ENCODE measurements at places on chromosomes 1 and 21. TPM values are rescaled to one million over a fixed set of nuclear protein-coding genes. Genes with fewer than 3 reads are reported as not detected.

ZBTB40 gene
- polyA plus RNA-seq, result 12.0 TPM

ERG gene
- 18.8 TPM for polyA plus RNA-seq

DCDC2B gene
- polyA plus RNA-seq, result 0.17 TPM

OR2L2 gene
- polyA plus RNA-seq, result 0.07 TPM

PLPP3 gene
- 104 TPM for polyA plus RNA-seq

DNA sequence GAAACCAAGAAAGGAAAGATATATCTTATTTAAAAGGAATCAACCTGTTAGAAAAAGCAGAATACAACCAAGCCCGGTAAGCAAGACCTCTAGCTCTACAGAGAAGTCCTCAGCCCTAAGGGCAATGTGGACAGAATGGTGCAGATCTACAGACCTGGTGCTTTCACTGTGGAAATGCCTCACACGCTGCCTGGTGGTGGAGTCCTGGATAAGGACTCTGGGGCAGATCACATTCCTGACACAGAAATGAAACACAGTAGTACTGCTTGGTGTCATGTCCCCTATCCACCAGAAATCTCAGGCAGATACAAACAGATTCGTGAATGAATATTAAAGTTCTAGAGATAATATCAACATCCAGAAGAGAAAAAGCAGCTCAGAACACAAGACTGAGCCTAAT is 6.8 kb downstream of the CNN3 start:
- no peak for DNase-seq

- DNase-seq, result no peak
These were observed 185.4 kb downstream of the LMO4 start for GRCh38 chr1:87513966-87514660.

DNA sequence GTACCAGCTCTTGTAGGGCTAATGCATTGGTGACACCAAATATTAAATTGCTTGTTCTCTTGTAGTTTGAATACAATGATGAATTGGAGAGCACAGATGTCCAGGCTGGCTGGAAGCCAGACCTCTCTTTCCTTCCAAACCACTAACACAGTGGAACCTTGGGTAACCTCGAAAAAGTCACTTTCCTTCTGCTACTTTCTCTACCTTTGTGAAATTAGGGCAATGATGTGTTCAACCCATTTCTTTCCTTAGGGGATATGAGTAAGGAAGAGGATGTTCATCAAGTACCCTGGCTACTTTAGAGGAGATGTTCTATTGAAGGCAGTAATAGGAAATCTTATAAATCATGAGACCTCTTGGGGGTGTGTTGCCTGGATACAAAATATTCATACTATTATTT is 55.7 kb downstream of the XCL2 start:
- DNase-seq, result peak; percentile 83

DNA sequence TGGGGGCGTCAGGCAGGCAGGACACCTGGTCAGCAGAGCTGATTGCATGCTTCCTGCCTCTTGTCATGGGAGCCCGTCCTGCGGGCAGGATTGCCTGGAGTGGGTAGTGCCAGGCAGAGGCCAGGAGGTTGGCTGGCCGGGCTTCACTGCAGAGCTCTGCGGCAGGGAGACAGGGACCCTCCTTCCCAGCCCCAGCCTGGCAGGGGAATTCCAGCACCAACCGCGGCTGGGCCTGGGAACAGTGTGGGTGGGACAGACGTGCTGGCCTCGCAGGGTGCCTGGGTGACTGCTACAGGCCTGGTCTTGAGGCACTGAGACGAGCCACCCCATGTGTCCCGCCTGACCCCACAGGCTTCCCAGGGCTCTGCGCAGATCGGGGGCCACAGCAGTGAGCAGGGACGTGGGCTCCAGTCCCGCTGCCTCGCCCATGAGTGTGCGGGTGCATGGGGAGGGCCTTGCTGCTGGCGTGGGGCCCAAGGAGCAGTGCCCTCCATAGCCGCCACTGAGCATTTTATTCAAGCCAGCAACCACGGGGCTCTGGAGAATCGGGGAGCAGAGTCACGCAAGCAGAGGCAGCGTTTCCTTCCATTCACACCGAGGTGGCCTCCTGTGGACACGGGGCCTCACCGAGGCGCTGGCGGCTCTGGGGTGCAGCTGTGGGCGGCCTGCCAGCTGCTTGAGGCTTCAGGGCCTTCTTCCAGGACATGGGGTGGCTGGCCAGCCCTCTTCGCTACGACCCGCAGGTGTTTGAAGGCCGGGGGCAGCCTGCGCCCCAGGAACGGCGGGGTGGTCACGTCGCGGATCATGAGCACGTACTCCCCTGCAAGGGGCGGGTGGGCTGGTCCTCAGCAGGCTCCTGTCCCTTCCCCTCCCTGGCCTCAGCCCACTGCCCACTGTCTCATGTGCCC is 70.3 kb downstream of the MORN1 start:
- DNase-seq, result no peak

- no peak for DNase-seq
These were observed 16.4 kb upstream of the TARBP1 start for GRCh38 chr1:234495231-234495990.

GRCh38 chr1:202807926-202808757 is at the start of gene KDM5B:
Gene KDM5B, minus strand, starts transcription at chr1:202808421. Its CDS starts 116 bp downstream, at chr1:202808305.
- peak; percentile 88 for DNase-seq

DNA sequence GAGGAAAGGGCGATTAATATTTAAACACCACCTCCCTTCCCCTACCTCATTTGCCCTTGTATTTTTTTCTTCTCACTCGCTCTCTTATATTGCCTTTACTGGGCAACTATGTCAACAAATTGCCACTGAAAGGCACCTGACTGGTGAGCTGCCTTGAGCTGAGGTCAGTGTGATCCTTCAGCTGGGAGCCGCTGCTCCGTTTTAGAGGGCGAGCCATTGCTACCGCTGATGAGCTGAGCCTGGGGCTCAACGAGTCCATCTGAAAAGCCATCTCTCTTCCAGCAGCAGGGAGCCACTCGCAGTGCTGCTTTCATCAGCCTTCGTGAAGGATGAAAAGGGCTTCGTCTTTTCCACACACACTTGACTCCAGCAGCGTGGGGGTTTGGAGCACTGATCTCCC is 108.0 kb upstream of the KIF26B start:
- no peak for DNase-seq

DNA sequence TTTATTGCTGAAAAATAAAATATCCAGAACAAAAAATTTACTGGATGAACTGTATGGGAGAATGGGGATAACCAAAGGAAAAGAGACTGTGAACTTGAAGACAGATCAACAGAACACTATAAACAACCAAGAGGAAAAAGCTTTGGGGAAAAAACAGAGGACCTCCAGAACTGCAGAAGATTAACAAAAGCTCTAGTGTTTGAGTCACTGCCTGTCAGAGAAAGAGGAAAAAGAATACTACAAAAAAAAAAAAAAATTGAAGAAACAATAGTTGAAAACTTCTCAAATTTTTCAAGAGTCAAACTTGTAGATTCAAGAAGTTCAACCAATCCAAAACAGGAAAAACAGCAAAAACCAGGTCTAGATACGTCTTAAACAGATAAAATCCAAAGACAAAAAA is 44.3 kb downstream of the ARHGAP29 start:
- DNase-seq, result no peak

GRCh38 chr1:42825036-42825851 is 8.0 kb upstream of the SVBP start:
- DNase-seq, result no peak

DNA sequence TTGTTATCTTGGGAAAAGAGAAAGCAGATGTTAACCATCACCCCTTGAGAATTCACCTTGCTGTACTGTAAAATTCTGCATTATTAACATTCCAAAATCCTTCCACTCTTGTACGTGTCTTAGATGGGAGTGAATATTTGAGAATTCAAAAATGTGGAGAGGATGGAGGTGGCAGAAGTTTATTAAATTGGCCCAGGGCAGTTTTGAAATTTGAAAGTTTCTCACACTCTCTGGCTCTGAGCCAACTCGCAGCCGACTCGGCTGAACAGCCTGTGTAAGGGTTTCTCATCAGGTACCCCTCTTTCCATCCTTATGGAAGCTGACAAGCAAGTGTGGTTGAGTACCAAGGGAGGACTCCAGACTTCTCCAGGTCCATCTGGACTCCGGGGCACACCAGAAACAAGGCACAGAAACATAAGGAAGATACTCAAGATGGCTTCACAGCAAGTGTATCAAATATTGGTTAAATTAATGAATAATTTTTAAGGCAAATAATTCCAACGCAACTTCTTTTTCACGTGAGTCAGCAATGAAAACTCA is 45.1 kb downstream of the RRAGC start:
- no peak for DNase-seq

GRCh38 chr21:36756527-36756926 is 57.6 kb downstream of the SIM2 start:
- no peak for DNase-seq

DNA sequence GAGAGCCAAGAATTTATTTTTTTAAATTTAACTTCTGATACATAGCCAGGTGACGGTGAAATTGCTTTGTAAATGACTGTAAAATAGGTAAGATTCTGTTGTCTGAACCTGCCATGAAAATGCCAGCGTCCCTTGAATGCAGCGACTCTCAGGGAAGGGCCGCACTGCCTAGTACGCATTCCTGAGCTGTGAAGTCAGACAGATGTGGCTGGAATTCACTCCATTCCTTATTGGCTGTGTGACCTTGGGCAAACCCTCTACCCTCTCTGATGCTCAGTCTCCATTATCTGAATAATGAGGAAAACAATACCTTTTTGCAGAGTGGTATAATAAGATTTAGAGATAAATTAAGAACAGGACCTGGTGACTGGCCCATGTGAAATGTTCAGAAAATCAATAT is 167.1 kb upstream of the DAB1 start:
- no peak for DNase-seq

DNA sequence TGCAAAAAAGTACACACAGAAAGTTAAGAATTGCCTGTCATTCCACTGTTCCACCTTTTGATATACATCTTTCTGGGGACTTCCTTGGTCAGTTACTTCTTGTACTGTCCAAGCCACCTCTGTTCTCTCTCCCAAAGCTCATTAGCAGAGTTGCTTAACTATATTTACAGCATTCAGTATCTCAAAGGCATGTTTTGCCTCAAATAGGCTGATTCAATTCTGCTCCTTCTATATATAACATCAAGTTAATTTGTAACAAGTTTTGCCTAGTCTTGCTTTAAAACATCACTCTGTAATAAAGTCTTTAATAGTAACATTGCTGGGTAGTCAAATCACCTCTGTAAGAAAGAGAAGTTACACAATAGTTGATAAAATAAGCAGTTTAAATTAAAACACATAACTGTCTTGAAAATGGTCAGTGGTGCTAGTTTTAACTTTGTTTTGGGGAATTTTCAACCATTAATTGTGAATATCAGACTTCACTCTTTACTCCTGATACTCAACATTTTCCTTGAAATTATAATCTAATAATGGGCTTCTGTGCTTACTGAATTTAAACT is 35.7 kb downstream of the EDARADD start:
- no peak for DNase-seq

DNA sequence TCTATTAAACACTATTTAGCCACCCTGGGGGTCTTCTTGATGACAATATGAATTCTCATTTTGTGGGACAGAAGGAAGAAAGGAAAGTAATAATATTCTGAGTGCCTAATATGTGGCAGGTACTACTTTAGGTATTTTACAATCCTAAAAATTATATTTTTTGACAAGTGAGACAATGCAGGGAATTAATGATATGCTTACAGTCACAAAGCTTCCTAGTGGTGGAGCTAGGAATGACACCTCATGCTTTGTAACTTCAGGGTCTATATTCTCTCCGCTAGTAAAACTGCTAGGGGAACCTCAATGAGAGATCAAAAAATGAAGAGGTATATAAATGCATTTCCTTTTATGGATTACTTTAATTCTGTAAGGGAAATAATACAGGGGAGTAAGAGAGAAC is 44.3 kb downstream of the TPR start:
- DNase-seq, result no peak

DNA sequence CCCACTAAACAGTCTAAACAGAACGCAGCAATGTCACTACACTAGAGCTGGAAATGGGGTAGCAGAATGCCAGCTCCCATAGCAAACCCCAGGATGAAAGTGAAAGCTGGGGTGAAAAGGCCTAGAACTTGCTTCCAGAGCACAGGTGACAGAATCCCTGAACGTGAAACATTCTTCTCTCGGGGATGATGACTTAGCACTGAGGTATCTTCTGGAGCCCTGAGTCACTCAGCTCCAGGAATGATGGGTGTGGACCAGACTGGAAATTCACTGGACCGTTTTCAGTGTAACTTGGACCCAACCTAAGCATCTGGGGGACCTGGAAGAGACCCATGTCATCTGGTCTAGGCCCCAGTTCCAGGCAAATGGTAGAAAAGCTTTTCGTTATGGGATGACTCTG is 108.9 kb downstream of the CDC7 start:
- DNase-seq, result no peak

DNA sequence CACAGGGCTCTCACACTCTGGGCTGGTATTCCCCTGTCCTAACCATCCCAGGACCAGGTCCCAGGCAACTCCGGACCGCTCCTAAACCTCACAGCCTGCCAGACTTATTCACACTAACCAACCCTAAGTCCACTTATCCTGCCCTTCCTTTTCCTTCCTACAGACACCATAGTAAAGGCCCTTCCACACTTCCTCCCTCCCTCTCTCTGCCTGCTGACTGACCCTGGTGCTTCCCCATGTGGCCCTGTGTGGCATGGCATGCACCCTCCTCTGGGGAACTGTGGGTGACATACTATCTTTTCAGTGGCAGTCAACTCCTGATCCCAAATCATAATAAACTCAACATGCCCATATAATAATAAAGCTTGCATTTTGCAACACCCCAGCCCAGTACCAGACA is 155.1 kb upstream of the DNAH14 start:
- DNase-seq, result no peak

- no peak for DNase-seq
These were observed 489 bp downstream of the CELSR2 start for GRCh38 chr1:109249654-109250401.

All from muscle of arm (tissue), 14 donors.